ENCODE measurements at places on chromosomes 16 and 17. TPM values are rescaled to one million over a fixed set of nuclear protein-coding genes. Genes with fewer than 3 reads are reported as not detected.

DNA sequence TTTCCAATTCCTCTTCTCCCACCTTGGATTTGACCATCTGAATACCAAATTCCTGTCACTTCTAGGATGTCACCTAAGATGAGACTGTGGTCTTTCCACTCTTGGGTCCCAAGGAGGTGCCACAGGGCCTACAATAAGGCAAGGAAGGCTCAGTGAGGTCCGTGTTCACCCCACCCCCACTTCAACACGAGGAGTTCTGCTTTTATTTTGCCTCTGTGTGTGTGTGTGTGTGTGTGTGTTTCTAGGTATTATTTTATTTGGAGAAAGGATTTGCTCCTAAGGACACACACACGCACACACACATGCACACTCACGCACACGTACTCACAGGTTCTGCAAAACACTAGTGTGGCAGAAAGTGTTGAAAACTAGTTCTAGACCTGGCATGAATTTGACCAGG, 24.5 kb upstream of the PHOSPHO1 start:
- DNase-seq, result no peak

DNA sequence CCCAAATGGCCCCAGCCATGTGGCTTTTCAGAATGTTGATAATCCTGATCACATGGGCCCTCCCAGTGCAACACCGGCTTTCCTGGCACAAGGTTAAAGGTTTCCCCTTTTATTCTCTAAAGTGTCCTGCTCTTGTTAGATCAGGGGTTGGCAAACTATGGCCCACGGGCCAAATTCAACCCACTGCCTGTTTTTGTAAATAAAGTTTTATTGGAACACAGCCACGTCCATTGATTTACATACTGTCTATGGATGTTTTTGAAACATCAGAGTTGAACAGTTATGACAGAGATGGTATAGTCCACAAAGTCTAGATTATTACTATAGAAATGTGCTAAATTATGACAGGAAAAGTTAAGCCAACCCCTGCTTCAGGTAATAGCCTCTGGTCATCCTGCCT, 157.3 kb downstream of the ZFHX3 start:
- DNase-seq, result no peak

DNA sequence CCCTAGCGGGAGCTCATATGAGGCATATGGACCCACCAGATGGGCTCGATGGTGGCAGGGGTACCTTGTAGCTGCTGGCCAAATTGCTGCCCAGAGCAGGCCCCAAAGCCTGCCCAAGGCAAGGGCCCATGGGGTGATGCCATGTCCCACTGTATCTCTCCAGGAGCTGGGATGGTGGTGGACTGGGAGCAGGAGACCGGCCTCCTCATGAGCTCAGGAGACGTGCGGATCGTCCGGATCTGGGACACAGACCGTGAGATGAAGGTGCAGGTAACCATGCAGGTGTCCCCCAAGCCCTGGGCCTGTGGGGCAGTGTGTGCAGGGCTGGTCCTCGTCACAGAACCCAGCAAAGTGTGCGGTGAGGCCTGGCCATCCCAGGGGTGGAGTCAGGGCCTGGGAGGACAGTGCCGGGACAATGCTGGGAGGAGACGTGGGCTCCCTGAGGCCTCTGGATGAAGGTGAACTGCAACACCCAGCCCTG, 34.1 kb upstream of the CHMP6 start:
- DNase-seq, result no peak

Gene TMEM98
- total RNA-seq, result 47.8 TPM

Gene ZNF597
- total RNA-seq, result 2.3 TPM

Data from tongue (tissue), 3 donors.